ENCODE measurements at places on chromosomes 4 and X.

- DNase-seq, result no peak
These were observed 447.7 kb downstream of the STIM2 start for GRCh38 chr4:27308379-27308778.

DNA sequence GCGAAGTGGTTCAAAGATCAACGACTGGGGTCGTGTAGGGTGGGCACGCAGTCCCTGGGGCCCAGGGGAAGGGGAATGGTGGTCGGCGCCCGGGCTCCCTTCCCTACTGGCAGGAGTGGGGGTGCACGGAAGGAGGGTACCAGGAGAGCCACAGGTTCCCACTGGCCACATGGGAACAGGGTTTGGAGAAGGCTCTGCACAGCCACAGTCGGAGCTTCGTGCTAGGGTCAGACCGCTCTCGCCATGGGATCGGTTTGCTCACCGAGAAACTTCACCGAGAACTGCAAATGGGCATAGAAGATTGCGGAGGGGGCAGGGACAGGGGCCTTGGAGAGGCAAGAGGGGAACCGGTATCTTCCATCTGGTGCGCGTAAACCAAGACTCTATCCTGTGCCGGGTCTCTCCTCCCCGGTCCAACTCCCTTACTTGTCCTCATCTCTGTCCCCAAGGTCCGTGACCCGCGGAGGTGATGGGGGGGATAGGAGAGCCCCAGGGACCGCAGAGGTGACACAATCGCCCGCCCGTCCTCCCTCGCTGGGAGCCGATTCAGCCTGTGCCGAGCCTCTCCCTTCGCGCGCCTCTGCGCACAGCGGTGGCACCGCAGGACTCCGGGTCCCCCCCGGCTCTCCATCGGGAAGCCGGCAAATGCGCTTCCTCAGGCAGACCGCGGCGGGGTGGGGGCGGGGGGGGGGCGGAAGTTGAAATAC is 1.0 kb downstream of the SCD5 start:
- no peak for DNase-seq

GRCh38 chr4:113154281-113154680 is 104.8 kb downstream of the ANK2 start:
- no peak for DNase-seq

- DNase-seq, result no peak
These were observed 18.9 kb downstream of the NAAA start for GRCh38 chr4:75921910-75922309.

DNA sequence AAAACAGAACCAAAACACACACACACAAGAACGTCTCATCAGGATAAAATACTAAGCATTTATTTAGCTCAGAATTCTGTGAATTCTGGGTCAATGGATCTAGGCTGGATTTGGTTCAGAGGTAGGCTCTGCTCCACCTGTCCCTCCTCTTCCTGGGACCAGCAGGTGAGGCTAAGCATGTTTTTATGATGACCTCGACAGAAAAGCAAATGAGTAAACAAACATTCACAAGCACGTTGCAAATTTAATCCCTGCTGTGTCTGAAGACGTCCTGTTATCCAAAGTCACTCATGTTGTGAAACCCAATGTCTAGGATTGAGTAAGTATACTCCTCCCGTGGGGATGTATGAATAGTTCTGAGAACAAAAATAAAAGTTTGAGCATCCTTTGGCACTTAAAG is 371.4 kb upstream of the TECRL start:
- DNase-seq, result no peak

- DNase-seq, result no peak
These were observed 97.6 kb upstream of the NKX1-1 start for GRCh38 chr4:1503583-1504471.

DNA sequence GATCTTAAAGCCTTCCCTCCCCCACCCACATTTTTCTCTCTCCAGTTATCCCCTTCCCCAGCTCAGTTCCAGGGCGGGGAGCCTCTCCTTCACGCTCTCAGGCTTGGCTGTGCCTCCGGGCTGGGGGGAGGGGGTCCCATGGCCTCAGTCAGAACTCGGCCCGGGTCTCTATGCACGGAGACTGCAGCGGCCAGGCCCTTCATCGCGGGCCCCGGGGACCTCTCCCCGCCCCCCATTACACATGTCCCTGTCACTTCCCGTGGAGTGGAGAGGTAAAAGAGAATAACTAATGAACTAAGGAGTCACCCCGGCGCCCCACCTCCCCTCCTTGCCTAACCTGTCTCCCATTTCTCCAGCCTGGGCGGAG is 838 bp upstream of the PRICKLE3 start:
- no peak for DNase-seq

DNA sequence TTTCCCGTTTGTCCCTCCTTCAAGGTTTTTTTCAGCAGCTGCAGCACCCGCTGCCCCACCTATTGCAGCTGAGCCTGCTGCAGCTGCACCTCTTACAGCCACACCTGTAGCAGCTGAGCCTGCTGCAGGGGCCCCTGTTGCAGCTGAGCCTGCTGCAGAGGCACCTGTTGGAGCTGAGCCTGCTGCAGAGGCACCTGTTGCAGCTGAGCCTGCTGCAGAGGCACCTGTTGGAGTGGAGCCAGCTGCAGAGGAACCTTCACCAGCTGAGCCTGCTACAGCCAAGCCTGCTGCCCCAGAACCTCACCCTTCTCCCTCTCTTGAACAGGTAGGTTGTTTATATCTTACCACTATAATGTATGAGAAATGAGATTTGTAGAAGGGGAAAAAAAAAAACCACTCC is 4.5 kb downstream of the PRR27 start:
- no peak for DNase-seq

DNA sequence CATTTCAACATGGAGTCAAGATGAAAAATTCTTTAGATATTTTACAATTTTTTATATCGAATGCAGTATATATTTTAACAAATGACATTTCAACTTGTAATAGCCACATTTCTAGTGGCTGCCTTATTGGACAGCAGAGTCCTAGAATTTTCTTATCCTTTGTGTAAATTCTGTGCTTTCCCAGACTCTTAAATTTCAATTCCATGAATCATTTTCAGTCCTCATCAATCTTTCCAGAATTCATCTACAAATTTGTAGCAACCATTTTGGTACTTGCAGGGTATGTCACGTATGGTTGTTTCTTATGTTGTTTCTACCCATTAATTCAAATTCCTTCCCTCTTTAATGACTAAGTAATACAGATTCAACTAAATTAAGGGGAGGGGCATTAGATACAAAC is 2.7 kb downstream of the PAICS start:
- no peak for DNase-seq

GRCh38 chr4:146053891-146054290 is 115.3 kb upstream of the ZNF827 start:
- no peak for DNase-seq

GRCh38 chrX:40855411-40855810 is 120.1 kb upstream of the MED14 start:
- no peak for DNase-seq

DNA sequence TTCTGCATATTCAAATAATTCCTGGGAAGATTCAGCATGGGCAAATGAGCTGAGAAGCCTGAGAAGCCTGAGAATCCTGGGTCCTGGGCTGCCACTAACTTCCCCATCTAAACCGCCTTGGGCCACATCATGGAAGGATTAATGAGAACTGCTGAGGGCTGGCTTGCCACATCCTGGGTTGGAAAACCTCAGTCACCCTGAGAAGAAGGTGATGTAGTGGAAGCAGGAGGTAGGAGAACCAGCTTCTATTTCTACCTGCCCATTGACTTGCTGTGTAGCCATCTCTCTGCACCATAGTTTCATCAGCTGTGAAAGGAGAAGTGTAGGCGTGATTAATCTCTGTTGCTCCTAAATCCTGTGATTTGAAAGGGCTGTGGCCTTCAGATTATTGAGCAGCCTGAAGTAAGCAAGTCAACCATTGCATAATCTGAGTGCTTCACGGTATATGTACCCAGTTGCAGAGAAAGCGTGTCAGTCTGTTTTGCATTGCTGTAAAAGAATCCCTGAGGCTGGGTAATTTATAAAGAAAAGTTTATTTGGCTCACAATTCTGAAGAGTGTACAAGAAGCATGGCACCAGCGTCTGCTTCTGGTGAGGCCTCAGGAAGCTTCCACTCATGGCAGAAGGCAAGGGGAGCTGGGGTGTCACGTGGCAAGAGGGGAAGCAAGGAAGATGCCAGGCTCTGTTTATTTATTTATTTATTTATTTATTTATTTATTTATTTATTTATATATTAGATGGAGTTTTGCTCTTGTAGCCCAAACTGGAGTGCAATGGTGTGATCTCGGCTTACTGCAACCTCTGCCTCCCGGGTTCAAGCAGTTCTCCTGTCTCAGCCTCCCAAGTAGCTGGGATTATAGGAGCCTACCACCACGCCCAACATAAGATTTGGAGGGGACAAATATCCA is 140.9 kb upstream of the ATP6AP2 start:
- DNase-seq, result no peak

- no peak for DNase-seq
These were observed 1.4 kb upstream of the KLF3 start for GRCh38 chr4:38662522-38663089.

DNA sequence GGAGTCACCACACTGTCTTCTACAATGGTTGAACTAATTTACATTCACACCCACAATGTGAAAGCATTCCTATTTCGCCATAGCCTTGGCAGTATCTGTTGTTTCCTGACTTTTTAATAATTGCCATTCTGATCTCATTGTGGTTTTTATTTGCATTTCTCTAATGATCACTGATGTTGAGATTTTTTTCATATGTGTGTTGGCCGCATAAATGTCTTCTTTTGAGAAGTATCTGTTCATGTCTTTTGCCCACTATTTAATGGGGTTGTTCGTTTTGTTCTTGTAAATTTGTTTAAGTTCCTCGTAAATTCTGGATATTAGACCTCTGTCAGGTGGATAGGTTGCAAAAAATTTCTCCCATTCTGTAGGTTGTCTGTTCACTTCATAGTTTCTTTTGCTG is 519.1 kb downstream of the STPG2 start:
- no peak for DNase-seq

GRCh38 chrX:150258463-150259430 is 104.4 kb upstream of the MAMLD1 start:
- no peak for DNase-seq

DNA sequence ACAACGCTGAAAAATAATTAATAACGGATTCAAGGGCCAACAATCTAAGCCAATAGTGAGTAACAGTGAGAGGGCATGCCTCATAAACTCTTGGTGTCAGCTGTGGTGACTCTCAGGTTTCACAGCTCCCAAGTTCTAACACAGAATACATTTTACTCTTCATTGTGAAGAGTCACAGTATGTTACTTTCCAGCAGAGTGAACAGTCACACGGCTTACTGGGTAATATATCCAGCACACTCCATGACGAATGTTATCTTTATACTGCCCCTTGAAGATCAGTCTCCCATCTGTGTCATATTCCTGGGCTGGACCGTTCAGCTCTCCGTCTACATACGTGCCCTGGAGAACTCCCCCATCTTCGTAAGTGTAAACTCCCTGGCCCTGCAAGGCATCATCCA is 23.1 kb downstream of the SETD7 start:
- DNase-seq, result no peak

GRCh38 chr4:123821861-123822260 is 425.3 kb downstream of the SPRY1 start:
- DNase-seq, result no peak

GRCh38 chr4:139692309-139693012 is 26.8 kb downstream of the MGST2 start:
- no peak for DNase-seq

Data from NCI-H748 treated with DMSO at 0.1 percent for 48 hours (cell line).